ENCODE measurements at places on chromosomes 16 and 17.

- no peak for DNase-seq
Observed at GRCh38 chr16:85988723-85989313, 89.9 kb downstream of the IRF8 start.

- DNase-seq: no peak
Observed at GRCh38 chr17:9928601-9929333, 23.7 kb upstream of the RCVRN start.

- DNase-seq: peak; percentile 21
Observed at GRCh38 chr17:1714427-1714979, 4.3 kb upstream of the TLCD2 start.

DNA sequence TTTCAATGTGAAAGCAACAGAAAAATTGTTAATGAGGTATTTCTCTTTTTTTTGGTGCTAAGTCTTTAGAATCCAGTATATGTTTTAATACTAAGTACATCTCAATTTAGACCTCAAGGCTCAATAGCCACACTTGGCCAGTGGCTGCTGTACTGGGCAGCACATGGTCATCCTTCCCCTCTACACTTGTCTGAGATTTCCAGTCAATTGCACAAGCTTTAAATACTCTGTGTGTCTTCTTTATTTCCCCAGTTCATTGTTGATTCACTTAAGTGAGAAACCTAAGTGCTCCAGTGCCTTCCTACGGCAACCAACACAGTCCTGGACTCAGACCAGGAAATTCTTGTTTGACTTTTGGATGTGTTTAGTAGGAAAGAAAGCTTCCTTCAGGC is 62.2 kb downstream of the TNRC6C start:
- DNase-seq: no peak

- no peak for DNase-seq
Observed at GRCh38 chr16:30482366-30482765, 9.8 kb downstream of the ITGAL start.

GRCh38 chr16:81443688-81444447 is 740 bp upstream of the CMIP start:
- no peak for DNase-seq

DNA sequence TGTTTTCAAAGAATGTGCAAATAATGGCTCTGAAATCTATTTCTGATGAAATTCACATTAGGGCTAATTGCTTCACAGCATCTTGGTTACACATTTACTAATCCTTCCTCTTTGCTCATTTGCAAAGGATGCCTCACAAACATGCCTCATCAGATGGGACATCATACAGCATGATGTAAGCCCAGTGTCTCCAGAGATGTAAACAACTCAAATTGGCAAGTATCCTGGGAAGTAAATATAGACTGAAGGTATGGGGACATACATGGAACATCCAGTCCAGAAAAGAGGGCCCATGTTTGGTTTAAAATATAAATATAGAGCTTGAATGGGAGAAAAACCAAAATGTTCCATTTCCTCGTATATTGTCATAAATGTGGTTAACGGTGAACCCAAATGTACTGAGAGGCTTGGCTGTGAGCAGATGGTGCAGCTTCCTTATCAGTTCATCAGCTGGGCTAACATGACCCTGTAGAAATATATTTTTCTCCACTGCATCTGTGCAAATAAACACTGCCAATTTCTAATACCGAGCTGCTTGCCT is 142.9 kb upstream of the NUDT7 start:
- DNase-seq: no peak

DNA sequence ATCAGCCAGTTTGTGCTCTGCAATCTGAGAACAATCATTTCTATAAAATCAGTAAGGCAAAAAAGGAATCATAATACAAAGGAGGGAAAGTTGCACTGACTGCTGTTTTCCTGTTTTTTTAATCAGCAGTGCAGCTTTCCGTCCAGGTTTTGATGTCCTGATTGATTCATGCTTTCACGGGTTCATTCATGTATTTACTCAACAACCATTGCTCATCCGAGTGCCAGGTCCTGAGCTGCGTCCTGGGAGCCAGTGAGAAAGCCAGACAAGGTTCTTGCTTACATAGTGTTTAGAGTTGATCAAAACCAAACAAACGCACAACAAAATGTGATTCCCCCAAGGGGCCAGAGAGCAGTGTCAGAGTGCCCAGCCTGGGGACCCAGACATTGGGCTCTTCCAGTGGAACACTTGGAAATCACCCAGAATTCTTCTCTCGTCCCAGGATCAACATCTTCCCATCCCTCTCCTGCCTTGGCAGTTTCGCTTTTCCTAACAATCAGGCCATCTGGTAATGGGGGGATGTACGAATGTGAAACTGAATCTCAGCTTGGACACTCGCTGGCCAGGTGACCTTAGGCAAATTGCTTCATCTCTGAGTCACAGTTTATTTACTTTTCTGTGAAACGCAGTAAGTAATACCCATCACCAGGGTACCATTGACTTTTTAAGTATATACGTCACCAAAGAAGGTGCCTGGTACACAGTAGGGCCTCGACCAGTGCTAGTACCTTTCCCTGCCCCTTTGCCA is 13.3 kb upstream of the C1QL1 start:
- no peak for DNase-seq

- no peak for DNase-seq
Observed at GRCh38 chr17:15966183-15966878, 21.4 kb downstream of the ADORA2B start.

- no peak for DNase-seq
Observed at GRCh38 chr16:3992297-3993051, 112.0 kb upstream of the CREBBP start.

DNA sequence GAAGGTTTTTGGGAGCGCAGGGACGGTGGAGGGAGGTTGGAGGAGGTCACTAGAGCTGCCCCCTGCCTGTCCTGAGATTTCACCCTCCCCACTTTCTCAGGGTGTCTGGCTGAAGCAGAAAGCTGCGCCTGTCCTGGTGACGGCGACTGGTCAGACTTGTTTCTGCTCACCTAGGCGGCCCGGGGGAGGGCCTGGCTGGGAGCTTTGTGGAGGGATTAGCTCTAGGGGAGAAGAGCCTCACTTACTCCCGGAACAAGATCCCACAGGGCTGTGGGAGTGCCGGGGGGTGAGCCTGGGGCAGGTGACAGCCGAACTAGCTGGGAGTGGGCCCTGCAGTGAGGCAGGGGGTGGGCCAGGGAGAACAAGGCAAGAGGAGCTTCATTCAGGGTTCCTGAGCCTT is 11.5 kb downstream of the NHERF1 start:
- no peak for DNase-seq

DNA sequence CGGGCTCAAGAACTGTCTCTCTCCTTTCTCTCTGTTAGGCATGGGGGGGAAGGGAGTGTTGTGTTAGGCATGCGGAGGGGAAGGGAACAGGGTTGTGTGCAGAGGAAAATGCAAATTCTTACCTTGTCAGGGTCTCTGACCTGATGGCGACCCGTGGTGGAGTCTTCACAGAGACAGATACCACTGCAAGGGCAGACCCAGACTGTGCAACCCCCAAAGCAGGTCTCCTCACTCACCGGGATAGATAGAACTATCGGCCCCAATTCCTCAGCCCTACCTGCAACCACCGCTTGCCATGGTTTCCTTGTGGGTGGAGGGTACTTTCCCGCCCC is 9.6 kb upstream of the MPP2 start:
- DNase-seq: no peak

- no peak for DNase-seq
Observed at GRCh38 chr17:31754239-31754945, 104.7 kb downstream of the COPRS start.

- DNase-seq: peak; percentile 8
Observed at GRCh38 chr17:59165933-59166342, 10.4 kb downstream of the PRR11 start.

DNA sequence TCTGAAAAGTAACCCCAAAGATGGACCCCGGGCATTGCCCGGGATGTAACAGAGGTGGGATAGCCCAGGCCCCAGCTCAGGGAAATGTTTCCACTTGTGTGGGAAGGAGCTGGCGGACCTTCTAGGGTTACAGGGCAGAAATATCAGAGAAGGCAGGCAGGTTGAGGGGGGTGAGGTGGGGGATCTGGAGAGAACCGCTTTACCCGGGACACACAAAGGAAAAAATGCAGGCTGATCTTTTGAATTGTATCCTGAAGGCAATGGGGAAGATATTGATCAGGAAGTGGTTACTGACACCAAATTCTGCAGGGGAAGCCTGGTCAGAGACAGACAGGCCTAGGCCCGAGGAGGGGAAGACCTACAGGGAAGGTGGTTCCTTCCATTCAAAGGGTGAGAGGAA is 3.5 kb downstream of the SLC47A1 start:
- no peak for DNase-seq

DNA sequence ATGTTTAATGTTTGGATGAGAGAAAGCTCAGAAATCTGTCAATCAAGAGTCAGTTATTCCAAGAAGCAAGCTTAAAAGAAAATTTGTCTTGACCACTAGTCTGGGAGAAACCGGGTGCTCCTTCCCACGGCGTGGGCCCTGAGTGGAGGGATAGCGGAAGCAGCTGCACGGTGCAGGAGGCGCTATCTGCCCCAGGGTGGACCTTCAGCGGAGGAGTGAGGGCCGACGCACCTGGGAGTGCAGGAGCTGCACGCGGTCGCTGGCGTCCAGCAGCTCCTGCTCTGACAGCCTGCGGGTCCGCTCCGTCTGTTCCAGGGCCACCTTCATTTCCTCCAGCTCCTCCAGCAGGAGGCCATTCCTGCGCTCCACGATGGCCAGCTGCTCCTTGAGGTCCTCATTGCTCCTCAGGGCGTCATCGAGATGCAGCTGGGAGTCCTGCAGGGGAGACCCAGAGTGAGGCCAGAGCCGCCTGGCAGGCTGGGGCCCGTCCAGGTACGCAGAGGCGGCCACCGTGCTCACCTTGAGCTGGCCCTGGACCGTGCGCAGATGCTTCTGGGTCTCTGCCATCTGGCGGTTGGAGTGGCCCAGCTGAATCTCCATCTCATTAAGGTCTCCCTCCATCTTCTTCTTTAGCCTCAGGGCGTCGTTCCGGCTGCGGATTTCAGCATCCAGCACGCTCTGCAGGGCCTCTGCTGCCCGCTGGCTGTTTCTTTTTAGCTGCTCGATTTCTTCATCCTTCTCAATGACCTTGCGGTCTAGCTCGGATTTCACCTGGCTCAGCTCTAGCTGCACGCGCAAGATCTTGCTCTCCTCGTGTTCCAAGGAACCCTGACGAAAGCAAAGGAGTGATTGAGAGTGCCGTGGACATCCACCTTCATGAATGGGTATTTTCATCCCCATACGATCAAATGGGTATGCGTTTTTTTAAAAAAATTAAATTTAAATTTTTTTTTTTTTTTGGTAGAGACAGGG is 63.5 kb downstream of the MYH13 start:
- no peak for DNase-seq

DNA sequence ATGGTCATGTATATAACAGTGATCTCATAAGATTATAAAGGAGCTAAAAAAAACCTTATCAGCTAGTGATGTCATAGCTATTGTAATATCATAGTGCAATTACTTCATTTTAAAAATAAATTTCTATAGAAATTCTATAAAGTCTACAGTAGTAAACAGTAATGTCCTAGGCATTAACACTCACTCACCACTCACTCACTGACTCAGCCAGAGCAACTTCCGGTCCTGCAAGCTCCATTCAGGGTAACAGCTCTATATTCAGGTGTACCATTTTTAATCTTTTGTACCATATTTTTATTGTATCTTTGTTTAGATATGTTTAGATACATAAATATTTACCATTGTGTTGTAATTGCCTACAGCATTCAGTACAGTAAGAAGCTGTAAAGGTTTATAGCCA is 524.4 kb upstream of the CDH5 start:
- DNase-seq: no peak

DNA sequence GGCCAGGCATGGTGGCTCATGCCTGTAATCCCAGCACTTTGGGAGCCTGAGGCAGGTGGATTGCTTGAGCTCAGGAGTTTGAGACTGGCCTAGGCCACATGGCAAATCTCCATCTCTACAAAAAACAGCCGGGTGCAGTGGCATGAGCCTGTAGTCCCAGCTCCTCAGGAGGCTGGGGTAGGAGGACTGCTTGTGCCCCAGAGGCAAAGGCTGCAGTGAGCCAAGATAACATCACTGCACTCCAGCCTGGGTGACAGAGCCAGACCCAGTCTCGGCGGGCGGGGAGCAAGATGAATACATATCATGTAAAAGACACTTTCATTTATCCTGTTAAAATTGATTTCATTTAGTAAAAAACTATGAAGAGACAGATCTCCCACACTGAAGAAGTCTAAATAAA is 54.6 kb downstream of the CREBBP start:
- no peak for DNase-seq

- no peak for DNase-seq
Observed at GRCh38 chr17:77863814-77864161, 94.7 kb upstream of the TNRC6C start.

DNA sequence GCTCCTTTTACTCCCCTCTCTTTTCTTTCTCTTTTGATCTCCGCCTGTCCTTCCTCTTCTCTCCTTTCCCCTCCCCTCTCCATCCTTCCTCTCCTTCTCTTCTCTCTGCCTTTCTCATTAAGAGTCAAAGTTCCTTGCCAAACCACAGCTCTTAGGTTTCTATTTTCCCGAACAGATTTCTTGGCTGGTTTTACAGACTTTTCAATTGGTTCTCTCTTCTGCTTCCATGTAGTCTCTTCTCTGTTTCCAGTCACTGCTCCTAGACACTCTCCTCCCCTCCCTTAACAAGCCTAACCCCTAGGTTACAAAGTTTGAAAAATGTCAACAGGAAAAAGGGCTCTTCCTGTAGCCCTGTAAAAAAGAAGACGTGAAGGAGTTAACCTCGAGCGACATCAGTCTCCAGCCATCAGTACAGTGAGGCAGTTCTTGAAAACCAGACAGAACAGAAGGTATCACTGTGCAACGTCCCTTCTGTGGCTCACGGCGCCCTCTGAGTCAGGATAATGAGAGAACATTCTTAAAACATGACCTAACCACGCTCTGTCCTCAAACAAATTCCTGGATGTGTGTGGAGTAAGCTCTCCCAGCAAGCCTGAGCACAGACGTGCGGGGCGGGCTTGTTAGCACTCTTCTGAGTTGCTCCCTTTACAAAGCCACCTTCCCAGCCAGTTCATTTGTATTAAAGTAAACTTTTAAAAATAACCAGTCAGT is 11.6 kb upstream of the MARCHF10 start:
- DNase-seq: no peak

DNA sequence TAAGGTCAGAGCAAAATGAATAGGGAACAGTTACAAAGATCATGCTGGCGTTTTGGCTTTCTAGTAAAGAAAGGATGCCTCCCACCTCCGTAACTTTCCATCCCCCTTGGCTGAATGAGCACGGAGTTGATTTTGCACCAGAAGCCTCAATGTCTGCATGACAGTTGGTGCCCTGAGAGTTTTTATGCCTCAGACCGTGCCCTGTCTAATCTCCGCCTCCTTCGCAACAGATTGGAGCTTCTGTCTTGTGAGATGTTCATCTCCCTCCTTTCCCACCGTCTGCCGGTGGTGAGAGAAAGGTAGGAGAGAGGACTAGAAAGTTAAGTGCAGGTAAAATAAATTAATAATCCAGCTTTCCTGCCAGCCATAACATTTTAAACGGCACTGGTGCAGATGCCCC is 1.9 kb downstream of the HS3ST4 start:
- DNase-seq: no peak

Data from stimulated activated CD4-positive, alpha-beta T cell treated with anti-CD3 and anti-CD28 coated beads, Interleukin-4, amount 100 ng/mL, for 4 hours (primary cell).